Stimulated activated CD8-positive, alpha-beta memory T cell treated with anti-CD3 and anti-CD28 coated beads, Interleukin-15, amount 100 ng/mL, for 48 hours (primary cell): ENCODE measurements at places on chromosomes 11 and 22.

DNA sequence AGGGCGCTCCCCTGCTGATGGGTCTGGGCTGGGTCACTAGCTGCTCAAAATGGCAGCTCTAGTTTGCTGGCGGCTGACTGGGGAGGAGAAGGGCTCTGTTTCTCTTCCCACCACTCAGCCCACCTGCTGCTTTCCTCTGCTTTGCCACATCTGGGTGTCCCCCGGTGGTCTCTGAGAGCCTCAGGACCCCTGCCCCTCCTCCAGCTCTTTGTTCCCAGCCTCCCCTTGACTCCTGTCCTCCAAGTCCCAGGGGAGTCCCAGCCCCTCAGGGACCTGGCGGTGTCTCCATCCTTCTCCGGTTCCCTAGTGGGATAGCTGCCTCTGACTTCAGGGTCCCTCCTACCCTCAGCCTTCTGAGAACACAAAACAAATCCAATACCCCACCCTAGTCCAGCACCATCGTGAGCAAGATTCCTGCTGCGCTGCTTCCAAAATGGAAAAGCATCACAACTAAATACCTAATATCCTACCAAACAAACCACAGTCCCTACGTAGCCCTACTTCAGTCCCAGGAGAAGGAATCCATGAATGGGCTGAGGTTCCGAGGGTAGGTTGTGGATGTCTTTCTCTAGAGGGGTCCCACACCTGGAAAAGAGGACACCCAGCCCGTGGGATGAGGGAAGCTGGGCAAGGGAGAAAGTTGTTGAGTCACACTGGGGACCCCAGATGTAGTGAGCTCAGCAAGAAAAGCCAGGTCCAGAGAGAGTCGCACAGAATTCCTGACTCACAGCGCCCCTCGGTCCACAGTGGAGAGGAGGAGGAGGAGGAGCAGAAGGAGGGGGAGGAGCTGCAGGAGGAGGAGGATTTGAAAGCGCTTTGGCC is 45.0 kb upstream of the NNMT start:
- no peak for DNase-seq

DNA sequence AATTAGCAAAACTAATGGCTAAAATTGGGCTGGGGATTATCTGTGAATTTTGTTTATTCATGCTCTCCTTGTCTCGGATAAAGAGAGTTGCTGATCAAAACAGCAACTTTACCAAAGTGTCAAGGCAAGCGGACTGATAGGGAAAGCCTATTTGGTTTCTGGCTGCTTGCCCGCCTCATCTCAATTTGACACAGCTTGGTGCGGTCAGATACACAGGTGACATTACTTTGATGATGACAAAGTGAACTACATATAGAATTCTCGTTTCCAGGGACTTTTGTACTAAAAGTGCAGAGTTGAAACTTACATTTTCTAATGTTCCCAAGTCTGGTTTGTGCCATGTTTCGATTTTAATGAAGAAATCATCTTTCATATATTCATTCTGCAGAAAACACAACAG is 22.8 kb downstream of the PITPNB start:
- DNase-seq: no peak

GRCh38 chr11:58334708-58335107 is 24.2 kb downstream of the OR5B17 start:
- no peak for DNase-seq

GRCh38 chr11:7548659-7549274 is 35.0 kb downstream of the PPFIBP2 start:
- no peak for DNase-seq

- DNase-seq: no peak
These were observed 4.9 kb downstream of the HIPK3 start for GRCh38 chr11:33262011-33262645.

- DNase-seq: peak; percentile 39
These were observed 396 bp downstream of the TEF start for GRCh38 chr22:41382098-41382578.

DNA sequence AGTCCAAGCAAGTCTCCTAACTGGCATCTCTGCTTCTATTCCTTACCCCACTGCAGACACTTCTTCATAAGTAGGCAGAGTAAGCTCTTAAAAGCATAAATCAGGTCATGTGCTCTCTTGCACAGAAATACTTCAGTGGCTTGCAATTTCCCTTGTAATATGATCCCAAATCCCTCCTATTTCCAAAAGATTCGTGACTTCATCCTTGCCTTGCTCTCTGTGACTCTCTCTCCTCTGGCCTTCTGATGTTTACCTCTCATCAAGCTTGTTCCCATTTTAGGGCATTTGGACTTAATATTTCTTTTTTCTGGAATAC is 37.4 kb upstream of the NCR3LG1 start:
- DNase-seq: no peak

- DNase-seq: no peak
These were observed 470.9 kb downstream of the ETS1 start for GRCh38 chr11:128116447-128116846.

- no peak for DNase-seq
These were observed 72.1 kb upstream of the SLC25A18 start for GRCh38 chr22:17491090-17491640.

- DNase-seq: no peak
These were observed 80.7 kb upstream of the NAV2 start for GRCh38 chr11:19631712-19632498.

GRCh38 chr11:61832754-61833153 is 4.7 kb downstream of the FADS2 start:
- DNase-seq: no peak

GRCh38 chr11:134750619-134751018 is 338.6 kb upstream of the B3GAT1 start:
- DNase-seq: no peak

- no peak for DNase-seq
These were observed 87.3 kb downstream of the CCDC73 start for GRCh38 chr11:32706985-32707741.

DNA sequence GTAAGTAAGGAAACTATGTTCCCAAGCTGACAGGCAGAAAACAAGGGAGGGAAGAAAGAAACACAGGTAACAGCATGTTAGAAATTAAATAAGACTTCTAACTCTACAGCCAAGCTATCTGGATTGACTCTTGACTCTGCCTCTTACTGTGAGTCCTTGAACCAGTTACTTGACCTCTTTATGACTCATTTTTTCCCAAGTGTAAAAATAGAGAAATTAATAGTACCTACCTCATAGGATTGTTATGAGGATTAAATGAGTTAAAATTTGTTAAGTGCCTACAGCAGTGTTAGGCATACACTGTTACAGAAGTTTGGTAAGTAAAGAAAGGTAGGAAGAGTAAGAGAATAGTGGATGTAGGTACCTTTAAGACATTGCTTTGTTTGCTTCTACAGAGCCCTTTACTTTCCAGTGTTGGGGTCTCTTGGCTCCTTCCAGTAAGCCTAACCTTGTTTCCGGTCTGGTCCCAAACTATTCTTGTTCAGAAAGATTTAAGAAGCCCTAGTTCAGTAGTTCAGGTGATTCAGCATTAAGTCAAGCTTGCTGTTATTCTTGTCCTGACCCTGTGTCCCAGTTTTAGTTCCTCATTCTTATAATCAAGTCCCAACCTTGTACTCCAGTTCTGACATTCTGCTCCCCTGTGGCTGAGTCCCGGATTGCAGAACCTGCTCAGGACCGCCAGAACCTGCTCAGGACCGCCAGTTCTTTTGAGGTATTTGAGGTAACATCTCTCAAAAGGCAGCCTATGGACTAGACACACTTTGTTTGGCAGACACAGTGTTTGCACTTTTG is 963.4 kb upstream of the CCDC90B start:
- DNase-seq: no peak

- no peak for DNase-seq
These were observed 17.5 kb downstream of the UQCR10 start for GRCh38 chr22:29784451-29785361.

- DNase-seq: no peak
These were observed 191.6 kb upstream of the CCDC90B start for GRCh38 chr11:83477772-83478171.
